ENCODE measurements at places on chromosomes 4 and X.
A peak's percentile ranks its signal among the peaks of the same experiment; 100 is the strongest.

GRCh38 chr4:112270051-112270450 lies 15.7 kb downstream of the TIFA start:
- DNase-seq, result no peak

- no peak for DNase-seq
Observed at GRCh38 chr4:52945326-52945898, 83.3 kb downstream of the RASL11B start.

GRCh38 chr4:144645102-144645630 lies 790 bp upstream of the HHIP start:
- no peak for DNase-seq

- DNase-seq, result peak; percentile 13
Observed at GRCh38 chr4:83138946-83139345, 24.4 kb upstream of the PLAC8 start.

DNA sequence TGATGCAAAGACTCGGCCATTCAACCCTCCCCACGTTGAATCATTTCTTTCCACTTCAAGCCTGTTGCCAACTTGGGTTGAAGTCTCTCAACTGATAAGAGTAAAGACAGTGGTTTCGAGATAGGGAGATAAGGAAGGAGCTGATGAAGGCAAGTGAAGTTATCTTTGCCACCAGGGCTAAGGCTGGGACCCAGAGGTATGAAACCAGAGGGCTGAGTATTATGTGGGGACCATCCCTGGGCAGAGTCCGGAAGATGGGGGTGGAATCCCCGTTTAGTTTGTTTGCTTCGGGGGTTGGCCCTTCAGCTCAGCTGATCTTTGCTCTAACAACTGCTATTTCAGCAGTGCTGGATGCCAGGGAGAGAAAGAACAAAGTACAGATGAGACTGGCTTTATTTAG lies 2.3 kb upstream of the XPNPEP2 start:
- no peak for DNase-seq

GRCh38 chr4:182221987-182222386 lies 21.2 kb upstream of the TENM3 start:
- no peak for DNase-seq

DNA sequence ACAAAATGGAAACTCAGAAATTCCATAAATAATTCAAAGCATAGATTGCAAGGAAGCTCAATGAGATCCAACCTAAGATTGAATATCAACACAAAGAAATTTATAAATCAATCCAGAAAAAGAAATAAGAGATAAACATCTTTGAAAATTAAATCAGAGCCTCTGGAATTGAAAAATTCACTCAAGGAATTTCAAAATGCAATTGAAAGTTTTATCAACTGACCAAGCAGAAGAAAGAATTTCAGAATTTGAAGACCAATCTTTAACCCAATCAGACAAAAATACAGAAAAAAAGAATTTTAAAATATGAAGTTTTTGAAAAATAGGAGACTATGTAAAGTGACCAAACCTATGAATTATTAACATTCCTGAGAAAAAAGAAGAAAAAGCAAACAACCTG lies 134.1 kb downstream of the GASK1B start:
- DNase-seq, result no peak

GRCh38 chr4:86791126-86791525 lies 58.1 kb downstream of the SLC10A6 start:
- DNase-seq, result no peak

- DNase-seq, result no peak
Observed at GRCh38 chr4:151197247-151197646, 79.7 kb upstream of the PRSS48 start.

DNA sequence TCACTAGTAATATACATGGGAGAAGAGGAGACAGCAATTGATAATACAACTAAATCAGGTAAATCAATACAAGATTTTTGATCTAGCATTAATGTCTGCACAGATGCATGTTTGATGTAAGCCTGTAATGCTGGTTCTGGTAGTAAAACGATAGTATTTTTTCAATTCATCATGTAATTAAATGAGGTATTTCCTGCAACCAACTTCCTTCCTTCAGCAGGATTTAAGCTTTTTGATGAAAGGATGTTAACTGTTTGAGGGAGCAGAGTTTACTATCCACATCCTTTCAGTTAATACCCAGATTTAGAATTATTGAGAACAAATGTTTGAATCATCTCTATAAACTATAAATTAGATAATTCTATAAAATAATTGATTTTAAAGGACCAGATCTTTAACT lies 31.4 kb upstream of the NFKB1 start:
- no peak for DNase-seq

GRCh38 chr4:142845293-142846107 lies 601 bp downstream of the INPP4B start:
- no peak for DNase-seq

DNA sequence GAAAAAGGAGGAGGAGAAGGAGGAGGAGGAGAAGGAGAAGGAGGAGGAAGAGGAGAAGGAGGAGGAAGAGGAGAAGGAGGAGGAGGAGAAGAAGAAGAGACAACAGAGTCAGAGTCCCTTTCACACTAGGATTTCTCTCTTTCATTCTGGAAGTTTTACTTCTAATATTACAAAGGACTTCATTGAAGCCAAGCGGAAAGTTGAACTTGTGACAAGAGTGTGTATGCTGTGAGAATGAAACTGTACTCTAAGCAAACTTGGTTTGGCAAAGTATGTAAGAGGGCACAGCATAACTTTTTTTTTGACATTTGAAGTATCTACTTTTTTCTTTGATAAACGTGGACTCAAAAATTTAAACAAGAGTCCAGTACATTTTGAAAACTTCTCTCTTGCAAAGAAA lies 48.0 kb downstream of the CXCL8 start:
- DNase-seq, result no peak

- DNase-seq, result no peak
Observed at GRCh38 chr4:14701389-14701788, 300.9 kb upstream of the CPEB2 start.

DNA sequence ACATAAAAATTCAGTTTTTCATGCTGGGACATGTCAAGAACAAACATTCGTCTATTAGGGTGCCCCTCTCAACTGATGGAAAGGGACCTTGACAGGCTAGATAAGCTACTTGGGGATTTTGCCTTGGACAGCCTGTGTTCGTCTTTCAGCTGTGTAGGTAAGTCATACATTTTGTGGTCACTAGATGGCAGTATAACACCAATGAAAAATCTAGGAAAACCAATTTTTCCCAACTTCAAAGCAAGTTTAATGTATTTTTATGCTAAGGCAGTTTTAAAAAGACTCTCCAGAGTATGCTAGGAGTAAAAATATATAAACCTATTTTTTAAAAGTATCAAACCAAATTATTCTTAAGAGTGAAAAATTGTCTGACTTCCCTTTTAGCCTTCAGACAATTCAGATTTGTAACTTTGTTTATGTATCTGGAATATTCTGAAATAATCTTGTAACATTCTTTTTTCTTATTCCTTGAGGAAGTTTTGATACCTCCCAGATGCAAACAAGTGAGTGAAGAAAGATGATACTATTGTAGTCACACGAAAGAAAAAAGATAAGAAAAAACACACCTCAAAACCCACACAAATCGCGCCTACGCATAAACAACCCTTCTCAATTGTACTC lies 158.3 kb downstream of the CPE start:
- no peak for DNase-seq

DNA sequence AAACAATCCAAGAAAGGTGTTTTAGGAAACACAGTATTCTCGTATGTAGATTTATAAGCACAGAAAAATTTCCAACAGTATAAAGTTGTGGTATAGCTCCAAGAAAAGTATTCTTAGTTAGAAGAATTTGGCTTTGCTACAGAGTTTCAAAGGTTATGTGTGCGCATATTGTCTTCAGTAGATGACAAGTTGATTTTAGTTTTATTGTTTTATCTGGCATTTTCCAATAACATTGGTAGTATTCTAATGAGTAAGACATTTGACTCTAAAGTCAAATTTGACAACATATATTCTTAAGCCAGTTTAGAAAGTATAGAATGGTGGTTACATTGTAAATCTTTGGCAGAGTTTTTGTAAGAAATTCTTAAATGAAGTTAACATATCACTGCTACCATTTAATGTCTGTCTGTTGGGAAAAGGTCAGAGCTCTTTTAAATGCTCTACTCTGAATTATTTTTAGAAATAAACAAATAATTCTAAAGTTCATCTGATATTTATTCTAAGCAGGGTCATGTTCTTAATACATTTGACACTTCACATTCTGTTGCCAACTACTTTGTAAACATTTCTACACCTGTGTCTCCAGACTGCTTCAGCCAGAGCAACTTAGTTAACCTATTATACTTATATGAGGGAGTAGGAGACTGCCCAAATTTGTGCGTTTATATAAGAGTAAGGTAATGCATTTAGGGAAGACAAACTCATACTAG lies 30.0 kb downstream of the CLCN3 start:
- no peak for DNase-seq

DNA sequence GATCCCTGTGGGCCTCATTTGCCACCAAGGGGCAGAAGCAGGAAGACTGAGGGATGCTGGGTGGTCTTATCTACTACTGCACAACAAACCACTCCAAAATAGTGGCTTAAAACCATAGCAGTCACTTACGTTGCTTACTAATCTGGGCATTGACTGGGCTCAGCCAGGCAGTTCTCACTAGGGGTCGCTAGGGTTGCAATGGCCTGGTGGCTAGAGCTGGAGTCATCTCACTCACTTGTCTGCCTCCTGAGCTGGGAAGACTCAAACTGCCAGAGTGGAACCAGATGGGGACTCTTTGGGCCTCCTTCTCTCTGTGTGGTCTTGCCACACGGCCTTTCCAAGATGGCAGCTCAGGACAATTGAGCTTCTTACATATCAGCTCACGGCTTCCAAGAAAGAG lies 216.3 kb upstream of the BCOR start:
- no peak for DNase-seq

DNA sequence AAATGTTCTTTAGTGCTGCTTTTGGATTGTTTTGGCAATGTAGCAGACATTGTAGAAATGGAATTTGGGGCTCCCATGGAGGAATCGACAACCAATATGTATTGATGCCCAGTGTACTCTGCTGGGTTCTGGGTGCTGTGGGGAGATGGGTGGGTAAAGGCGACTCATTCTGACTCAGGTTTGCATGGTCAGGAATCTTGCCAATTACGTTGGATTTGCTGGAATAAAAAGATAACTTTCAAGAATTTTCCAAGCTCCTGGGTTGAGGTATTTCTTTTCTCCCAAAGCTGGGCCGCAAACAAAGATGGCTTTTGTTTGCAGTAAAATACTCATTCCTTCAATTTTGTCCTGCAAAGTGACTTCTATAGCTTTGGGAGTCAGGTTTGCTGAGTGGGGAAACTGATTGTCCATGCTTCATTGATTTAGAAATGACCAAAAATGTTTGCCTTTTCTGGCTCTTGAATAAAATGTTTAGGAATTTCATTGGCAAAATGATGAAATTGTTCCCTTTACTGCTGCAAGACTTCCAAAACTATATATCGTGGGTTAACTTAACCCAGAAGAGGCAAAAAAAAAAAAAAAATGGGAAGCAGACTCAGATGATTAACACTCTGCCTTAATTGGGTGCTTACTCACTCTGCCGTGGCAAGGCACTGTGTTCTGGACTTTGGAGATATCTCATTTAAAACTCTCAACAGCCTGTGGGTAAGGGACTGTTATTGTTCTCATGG lies 57.0 kb downstream of the RTL9 start:
- DNase-seq, result no peak
